Skeletal muscle cell (primary cell): ENCODE measurements at places on chromosomes 2 and 18.

GRCh38 chr2:105875241-105875640 lies 130.5 kb downstream of the NCK2 start:
- DNase-seq: no peak

DNA sequence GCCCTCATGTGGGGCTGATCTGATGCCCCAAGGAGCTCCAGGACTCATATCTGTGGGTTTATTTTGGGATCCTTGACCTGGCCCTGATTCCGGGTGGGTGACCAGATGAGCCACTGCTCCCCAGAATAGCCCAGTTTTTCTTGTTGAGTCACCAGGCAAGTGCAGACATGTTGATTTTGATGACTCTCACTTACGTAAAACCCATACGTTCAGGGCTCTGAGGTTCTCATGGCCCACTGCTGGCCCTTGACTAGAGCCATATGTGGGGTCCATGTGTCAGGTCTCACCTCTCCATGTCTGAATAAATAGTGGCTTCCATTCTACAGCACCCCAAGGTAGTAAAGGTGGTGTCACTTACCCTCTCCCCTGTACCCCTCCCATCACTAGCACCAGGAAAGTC lies 41.9 kb downstream of the CDC42EP3 start:
- no peak for DNase-seq

DNA sequence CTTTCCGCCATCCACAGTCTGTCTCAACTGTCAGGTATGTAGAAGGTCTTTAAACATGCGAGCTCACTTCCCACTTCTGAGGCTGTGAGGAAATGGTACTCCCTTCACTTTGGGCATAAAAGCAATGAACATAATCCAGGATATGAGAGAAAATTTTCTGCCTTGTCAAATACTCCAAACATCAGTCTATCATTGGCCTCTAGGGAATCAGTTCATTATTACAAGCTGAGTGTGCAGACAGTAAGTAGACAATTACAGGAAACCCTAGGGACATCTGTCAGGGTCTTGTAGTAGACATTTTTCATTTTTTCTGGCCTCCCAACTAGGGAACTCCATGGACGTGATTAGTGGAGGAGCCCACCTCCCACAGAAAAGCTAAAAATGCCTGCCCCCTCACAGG lies 13.6 kb upstream of the APCDD1 start:
- DNase-seq: no peak

DNA sequence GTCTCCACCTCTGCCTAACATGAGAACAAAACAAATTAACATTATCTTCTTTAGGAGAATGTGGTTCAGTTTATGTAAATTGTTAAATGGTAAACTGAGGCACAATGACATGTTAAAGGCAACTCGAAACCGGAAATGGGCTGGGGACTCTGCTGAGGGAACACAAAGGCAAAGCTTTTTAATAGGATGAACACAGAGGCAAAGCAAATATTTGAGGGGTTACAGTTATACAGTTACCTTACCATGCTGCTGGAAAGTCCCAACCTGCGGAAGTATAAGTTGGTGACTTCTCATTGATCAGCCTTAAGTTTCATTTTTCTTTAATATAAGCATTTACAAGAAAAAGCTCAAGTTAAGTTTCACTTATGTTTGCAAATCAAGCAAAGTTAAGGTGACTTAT lies 195.0 kb downstream of the DLGAP1 start:
- no peak for DNase-seq

GRCh38 chr2:96135171-96135570 lies 3.1 kb downstream of the ASTL start:
- DNase-seq: no peak

- no peak for DNase-seq
Measured at GRCh38 chr18:10113121-10114022, 199.6 kb downstream of the VAPA start.

GRCh38 chr2:105756435-105756834 lies 11.7 kb downstream of the NCK2 start:
- DNase-seq: no peak

- no peak for DNase-seq
Measured at GRCh38 chr2:9415516-9416169, 7.7 kb downstream of the ITGB1BP1 start.

DNA sequence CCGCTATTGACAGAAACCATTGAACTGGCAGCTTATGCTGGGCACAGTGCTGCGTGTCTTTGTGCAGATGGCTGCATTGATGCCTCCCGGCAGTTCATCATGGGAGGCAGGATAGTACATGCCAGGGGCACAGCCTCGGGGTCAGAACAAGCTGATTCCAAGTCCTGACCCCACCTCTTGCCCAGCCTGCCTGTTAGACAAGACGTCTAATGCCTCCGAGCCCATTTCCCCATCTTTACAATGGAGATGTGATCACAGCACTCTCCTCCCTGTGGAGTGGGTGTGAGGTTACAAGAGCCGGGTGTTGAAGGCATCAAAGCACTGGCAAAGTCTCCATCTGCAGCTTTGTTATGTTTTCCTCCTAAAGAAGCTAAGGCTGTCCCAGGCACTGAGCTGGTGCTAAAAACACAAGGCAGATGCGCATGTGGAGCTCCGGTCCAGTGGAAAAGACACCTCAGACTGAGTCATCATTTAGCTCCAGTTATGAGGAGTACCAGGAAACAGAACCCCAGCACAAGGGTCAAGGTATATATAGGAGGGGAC lies 125.7 kb upstream of the EPAS1 start:
- DNase-seq: peak; percentile 84

DNA sequence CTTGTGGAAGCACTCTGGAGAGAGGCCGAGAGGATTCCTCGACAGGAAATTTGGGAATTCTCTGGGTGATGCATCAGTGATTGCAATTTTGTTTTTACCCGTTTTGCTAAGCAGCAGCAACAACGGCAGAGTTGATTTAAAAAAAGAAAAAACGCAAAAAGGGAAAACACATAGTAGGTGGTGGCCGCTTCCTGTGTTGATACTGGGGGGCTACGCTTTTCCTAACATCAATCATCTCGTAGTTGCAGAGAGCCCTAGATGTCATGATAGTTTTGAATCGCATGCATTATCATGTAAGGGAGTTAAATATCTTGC lies 271 bp upstream of the RBM43 start:
- no peak for DNase-seq

- no peak for DNase-seq
Measured at GRCh38 chr2:151171186-151171585, 90.5 kb downstream of the RBM43 start.

- no peak for DNase-seq
Measured at GRCh38 chr2:124589971-124590370, 564.9 kb downstream of the CNTNAP5 start.

GRCh38 chr2:98761267-98761781 lies 30.4 kb upstream of the MGAT4A start:
- no peak for DNase-seq

DNA sequence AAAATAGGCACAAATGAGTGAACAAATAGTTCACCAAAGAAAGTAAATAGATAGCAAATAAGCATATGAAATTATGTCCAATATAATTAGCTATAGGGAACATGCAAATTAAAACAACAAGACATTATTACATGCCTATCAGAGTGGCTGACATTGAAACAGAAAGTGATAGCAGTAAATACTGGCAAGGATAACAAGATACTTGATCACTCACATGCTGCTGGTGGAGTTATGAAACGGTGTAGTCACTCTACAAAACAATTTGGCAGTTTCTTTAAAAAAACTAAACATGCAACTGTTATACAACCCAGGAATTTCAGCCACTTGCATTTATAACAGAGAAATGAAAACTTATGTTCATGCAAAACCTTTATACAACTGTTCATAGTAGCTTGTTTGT lies 439.2 kb upstream of the ACVR2A start:
- no peak for DNase-seq

- DNase-seq: peak; percentile 88
Measured at GRCh38 chr18:9743200-9744016, 35.3 kb downstream of the RAB31 start.

DNA sequence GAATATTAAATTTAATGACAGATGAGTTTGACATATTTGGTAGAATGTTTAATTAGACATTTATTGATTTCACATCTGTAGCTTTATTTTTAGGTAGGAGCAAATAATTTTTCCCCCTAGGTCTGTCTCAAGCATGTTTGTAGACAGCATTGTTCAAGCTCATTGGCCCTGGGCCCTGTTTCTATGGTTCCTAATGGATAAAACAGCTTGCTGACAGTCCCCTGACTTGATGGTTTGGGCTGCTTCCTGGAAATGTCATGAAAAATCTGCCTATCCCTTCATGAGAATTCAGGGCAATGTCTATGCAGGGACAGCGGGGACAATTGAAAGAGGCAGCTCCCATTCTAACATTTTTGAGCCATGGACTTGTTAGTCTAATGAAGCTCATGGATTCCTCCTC lies 14.6 kb upstream of the MEP1B start:
- DNase-seq: no peak

- no peak for DNase-seq
Measured at GRCh38 chr18:57015451-57015850, 131.4 kb upstream of the BOD1L2 start.

GRCh38 chr2:78023356-78023755 lies 501.2 kb upstream of the LRRTM4 start:
- DNase-seq: no peak

DNA sequence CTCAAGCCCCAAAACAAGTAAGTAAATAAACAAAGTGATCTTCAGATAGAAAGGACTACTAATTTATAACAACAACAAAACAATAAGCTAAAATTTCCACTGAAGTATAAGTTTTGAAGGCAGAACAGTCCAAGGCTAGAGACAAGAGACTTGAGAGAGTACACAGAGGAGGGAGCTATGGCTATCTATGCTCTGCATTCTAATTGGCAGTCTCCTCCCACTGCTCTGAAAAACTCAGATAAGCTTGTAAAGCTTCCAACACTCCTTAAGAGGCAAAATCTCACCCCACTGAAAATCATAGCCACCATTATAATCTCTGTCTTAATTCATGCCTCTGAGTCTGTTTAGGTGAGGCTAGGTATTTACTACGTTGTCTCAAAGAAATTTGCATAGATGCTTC lies 714.6 kb upstream of the LRATD1 start:
- no peak for DNase-seq

DNA sequence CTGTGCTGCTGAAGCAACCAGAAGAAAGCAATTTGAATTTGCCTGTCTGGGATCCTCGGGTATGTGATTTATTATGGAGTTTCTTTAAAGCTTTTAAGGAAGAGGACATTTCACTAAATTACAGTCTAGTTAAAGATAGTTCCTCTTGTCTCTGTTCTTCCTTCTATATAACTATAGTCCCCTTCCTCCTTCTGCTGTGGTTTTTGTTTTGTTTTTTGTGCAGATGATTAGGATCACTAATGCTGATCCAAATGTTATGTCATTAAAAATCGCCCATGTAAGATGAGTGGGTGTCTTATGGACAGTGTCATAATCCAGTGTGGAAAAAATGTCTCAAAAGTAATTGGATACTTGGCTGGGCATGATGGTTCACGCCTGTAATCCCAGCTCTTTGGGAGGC lies 24.7 kb downstream of the PAPOLG start:
- no peak for DNase-seq

DNA sequence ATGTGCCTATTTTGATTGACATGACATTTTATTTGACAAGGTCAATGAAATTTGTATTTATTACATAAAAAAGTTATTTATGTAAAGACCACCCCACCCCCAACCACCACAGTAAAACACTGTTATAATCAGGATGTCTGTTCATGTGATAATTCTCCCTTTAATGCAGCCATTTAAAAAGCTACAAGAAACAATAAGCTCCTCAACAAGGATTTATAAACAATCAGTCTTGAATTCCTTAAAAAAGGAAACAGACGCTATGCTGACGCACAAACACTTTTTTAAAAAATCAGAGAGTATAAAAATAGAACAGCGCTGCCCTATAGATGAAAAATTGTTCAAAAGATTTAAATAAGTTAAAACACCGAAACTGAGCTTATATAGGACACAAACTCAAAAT lies 102.2 kb downstream of the SOS1 start:
- no peak for DNase-seq

DNA sequence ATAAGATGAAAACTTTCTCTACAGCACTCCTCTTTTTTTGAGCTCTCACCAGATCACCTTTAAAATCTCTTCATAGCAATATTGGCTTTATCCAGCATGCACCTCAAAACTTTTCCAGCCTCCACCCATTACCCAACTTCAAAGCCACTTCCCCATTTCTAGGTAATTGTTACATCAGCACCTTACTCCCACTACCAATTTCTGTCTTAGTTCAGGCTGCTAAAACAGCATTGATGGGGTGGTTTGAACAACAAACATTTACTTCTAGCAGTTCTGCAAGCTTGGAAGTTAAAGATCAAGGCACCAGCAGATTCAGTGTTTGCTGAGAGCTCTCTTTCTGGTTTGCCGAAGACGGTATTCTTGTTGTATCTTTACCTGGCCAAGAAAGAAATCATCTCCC lies 114.0 kb upstream of the SLC39A10 start:
- DNase-seq: no peak

GRCh38 chr2:136377423-136378382 lies 259.8 kb upstream of the CXCR4 start:
- no peak for DNase-seq

DNA sequence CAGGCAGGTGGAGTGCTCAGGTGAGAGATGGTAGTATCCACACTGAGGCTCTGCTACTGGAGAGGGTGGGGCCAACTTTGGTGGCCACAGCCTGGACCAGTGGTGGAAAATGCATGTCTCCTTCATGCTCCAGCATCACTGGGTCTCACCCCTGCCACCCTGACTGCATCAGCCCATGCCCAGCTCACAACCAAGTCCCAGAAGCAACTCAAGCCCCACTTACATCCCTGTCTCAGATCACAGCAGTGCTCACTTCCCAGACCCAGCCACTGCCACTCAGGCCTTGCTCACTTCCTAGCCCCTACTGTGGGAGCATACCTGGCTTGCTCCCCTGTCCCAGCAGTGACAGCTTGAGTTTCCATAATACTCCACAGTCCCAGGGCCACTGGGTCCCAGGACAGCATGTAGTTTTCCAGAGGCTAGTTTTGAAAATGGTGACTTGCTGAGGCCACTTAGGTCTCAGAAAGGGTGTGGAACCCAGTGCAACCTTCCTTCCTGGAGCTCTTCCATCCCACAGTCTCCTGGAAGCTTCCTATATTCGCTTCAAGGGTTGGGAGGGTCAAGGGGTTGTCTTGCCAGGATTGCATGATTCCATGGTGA lies 58.8 kb downstream of the GPC1 start:
- no peak for DNase-seq

- DNase-seq: no peak
Measured at GRCh38 chr2:191797942-191798876, 48.7 kb downstream of the CAVIN2 start.

- no peak for DNase-seq
Measured at GRCh38 chr18:44135741-44136140, 544.9 kb upstream of the SETBP1 start.

- DNase-seq: no peak
Measured at GRCh38 chr2:51601706-51602105, 569.8 kb upstream of the NRXN1 start.

- DNase-seq: no peak
Measured at GRCh38 chr2:100407073-100407472, 10.4 kb downstream of the CHST10 start.

DNA sequence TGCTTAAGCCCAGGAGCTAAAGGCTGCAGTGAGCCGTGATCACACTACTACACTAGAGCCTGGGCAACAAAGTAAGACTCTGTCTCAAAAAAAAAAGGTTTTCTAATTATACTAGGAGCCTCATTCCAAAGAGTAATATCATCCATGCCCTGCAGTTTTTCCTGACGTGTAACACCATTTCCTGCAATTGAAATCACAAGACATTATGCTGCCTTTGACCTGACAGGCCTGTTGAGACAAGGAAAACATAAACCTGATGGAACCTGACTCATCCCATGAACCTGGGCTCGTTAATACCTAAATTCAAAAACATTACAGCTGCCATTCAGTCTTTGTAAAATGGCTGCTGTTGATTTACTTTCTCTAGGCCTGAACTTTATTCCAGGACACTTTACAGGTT lies 58.7 kb upstream of the PEX13 start:
- peak; percentile 26 for DNase-seq
